ENCODE measurements at places on chromosomes 7 and 10.

DNA sequence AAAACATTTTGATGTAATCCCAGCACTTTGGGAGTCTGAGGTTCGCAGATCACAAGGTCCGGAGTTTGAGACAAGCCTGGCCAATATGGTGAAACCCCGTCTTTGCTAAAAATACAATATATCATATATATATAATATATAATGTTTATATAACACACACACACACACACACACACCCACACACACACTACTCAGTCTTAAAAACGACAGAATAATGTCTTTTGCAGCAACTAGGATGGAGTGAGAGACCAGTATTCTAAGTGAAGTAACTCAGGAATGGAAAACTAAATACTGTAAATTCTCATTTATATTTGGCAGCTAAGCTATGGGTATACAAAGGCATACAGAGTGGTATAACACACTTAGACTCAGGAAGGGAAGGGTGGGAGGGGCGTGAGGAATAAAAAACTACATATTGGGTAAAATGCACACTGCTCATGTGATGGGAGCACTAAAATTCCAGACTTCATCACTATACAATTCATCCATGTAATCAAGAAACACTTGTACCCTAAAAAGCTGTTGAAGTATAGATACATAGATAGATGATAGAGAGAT lies 231.2 kb upstream of the SEMA3A start:
- DNase-seq: no peak

GRCh38 chr10:127996586-127996985 lies 89.7 kb downstream of the PTPRE start:
- peak; percentile 59 for DNase-seq

GRCh38 chr10:79014796-79015195 lies 54.0 kb upstream of the ZMIZ1 start:
- DNase-seq: no peak

GRCh38 chr10:21525367-21526187 lies at the start of gene SKIDA1:
TSS of gene SKIDA1 (minus strand) at chr10:21525682. CDS start at chr10:21517822, 7,860 bp downstream.
- DNase-seq: peak; percentile 68

DNA sequence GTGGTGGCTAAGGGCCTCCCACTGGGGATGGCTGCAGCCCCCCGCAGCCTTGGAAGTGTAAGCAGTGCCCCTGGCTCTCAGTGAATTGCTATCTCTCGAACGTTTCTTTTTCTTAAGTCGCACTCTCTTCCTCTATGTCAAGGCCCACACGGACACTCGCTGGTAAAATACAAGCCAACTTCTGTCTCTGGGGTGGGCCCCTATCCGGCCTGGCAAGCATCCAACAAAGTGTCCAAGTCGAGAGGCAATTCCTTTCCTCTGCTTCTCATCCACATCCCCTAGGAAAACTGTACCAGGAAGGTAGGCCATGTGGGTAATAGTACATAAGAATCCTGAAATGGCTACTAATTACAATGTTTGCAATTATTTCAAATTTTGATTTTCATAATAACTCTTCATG lies 194.9 kb upstream of the MGMT start:
- no peak for DNase-seq

DNA sequence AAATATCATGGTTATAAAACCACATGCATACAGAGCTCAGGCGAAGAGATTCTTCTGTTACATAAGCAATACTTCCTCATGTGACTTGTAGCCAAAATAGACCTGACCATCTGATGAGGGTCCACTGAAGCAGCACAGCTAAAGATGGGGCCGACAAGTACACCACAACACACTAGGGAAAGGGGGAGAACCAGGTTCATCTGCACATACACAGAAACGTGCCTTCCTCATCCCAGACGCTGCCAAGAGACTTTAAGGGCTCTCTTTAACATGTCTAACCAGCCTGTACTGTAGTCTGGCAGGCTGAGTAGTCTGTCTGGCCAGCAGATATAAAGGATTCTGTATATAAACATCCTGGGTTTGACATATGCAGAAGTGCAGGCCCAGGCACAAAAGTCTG lies 30.3 kb downstream of the ERCC6 start:
- DNase-seq: no peak
